Muscle of back (tissue), 13 donors: ENCODE measurements at places on chromosomes 5 and 9.
A peak's percentile ranks its signal among the peaks of the same experiment; 100 is the strongest.

GRCh38 chr5:43523662-43524072 is 8.7 kb upstream of the C5orf34 start:
- DNase-seq, result peak; percentile 20

GRCh38 chr9:111429175-111429574 is 55.0 kb downstream of the ECPAS start:
- no peak for DNase-seq

GRCh38 chr5:60505373-60506171 is 194.4 kb downstream of the DEPDC1B start:
- no peak for DNase-seq

GRCh38 chr9:114039484-114039883 is 38.6 kb downstream of the AMBP start:
- no peak for DNase-seq

DNA sequence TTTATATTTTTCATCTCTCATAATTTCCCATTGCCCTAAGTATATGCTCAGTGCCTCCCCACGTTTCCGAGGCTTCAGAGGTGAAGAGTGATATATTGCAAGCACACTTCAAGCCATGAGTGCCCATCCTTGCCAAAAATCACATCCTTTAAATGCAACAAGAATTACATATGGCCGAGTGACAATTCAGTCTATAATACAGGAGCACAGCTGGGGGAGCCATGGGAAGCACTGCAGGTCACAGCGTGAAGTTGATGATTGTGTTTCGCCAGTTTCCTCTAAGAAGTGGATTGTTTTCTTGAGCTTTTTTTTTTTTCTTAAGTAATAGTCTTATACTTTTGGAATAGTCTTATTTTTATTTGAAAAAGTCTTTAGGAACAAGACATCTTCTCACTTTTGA is 61.1 kb downstream of the MTRR start:
- DNase-seq, result no peak

- DNase-seq, result no peak
These were observed 86.0 kb downstream of the ZFAND5 start for GRCh38 chr9:72278959-72279358.

GRCh38 chr9:129608561-129609481 is 12.1 kb downstream of the C9orf50 start:
- DNase-seq, result no peak

DNA sequence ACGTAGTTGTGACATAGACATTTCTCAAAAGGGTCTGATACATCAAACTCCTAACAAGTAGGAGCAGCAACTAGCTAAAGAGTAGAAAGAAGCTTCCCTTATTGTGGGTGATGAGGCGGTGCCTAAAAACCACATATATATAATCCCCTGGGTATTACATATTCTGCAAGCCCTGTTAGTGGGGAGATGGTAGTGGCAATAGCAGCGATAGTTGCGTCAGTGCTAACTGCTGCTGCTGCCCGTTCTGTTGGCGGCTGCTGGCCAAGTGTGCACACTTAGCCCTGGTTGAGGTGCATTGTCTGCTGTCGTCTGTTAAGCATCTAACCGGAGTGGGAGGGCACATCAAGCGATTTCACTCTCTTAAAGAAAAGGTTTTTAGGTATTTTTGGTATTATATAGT is 35.8 kb downstream of the VLDLR start:
- DNase-seq, result no peak

DNA sequence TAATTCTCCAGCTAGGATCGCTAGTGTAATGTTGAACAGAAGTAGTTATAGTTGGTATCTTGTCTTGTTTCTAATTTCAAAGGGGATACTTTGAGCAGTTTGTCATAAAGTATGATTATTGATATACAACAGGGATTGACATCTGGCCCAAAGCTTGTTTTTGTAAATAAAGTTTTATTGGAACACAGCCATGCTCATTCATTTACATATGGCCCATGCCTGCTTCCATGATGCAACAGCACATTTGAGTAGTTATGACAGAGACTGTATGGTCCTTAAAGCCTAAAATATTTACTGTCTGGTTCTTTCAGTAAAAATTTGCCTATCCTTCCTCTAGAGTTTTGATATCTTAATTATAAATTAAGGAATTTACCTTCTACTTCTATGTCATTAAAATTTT is 69.8 kb downstream of the RPS6 start:
- DNase-seq, result no peak

GRCh38 chr5:154342211-154342610 is 103.6 kb upstream of the SAP30L start:
- no peak for DNase-seq

GRCh38 chr9:9625248-9625647 is 987.6 kb downstream of the PTPRD start:
- DNase-seq, result no peak

- DNase-seq, result peak; percentile 88
These were observed 98.8 kb upstream of the BASP1 start for GRCh38 chr5:17118631-17119030.

- peak; percentile 39 for DNase-seq
These were observed 125.8 kb downstream of the SCAMP1 start for GRCh38 chr5:78486218-78486617.

DNA sequence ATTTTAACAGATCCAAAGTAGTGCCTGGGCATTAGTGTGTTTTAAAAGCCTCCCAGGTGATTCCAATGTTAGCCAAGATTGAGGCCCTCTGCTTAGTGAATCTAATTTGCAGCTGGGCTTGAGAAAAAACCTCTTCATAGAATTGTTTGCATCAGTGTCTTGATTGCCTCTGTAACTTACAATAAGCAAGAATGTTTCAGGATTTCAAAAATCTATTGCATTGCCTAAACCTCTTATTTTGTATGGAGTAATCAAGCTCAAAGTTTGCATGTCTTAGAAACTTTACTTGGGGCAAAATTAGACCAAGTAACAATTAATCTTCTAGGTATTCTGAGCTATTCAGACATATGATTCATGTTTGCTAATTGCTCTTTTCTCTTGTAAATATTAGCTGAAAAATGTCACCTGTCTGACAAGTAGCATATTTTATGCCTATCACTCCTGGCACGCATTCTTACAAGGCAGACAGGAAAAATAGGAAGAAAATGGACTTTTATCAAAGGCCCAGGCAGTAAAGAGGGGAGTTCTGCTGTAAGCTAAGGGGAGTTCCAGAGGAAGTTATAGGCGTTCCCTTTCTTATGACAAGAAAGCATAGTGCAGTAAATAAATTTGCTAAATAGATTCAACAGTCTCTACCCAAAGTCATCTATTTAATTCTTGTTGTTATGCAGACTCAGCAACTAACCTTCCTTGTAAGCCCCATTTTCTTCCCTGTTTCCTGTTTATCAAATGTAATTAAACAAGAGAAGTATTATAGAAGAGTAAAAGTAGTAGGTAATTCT is 21.0 kb downstream of the PDCD1LG2 start:
- DNase-seq, result no peak

GRCh38 chr9:125509476-125509875 is 197.5 kb downstream of the MAPKAP1 start:
- DNase-seq, result peak; percentile 66

GRCh38 chr9:27614551-27614950 is 41.3 kb upstream of the C9orf72 start:
- no peak for DNase-seq

DNA sequence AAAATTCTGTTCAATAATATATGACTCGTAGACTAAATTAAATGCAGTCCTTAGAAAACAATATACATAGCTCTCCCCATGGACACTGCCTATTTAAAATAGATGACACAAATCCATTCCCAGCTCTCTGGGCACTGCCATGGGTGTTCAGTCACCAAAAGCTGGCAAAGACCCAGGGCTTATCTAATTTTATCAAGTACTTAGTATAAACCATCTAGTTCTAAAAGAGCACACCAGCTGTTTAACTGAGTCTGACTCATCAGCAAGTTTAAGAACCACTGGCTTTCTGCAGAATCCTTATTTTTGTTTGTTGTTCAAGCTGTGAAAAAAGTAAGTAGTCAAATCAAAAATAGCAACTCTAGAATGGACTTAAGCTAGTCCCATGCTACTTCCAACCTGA is 107.6 kb downstream of the PLPP1 start:
- DNase-seq, result no peak

GRCh38 chr5:17315710-17316221 is 98.3 kb downstream of the BASP1 start:
- peak; percentile 23 for DNase-seq

DNA sequence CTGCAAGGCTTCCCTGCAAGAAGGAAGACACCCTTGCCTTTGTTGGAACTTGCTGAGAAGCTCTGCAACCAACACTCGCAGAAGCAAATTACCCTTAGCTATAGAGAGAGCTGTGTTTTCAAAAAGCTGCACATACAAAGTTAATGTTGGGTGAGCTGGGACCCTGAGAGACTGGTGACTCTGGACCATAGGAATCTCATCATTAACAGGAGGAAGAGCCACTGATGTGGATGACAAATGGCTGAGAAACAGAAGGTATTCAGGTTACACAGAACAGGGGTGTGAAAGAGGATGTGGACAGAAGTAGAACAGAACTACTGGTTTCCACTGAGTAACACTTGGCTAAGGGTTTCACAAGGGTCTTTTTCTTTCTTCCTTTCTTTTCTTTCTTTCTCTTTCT is 493.5 kb downstream of the IRX1 start:
- DNase-seq, result peak; percentile 32

DNA sequence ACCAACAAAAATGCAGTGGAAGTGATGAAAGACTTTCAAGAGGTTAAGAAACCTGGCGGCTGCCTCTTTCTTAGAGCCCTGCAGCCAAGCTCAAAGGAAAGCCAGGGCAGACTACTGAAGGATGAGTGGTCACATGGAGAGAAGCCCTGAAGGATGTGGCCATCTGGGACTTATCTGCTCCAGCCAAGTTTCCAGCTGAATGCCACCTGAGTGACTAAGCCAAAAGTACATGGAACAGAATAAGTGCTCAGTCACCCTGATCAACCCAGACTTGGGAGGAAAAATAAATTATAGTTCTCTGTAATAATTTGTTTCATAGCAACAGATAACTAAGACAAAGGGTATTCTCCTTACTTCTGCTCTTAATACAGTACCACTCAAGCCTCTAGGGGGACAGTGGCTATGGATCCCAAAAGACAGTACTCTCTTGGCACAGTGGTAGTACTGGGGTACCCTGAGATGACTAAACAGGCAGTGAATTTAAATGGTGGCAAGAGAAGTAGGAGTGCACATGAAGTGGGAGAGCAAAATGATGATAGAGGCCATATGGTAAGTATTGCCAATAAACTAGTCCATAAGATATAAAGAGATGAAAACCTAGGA is 182.3 kb downstream of the ELAVL2 start:
- DNase-seq, result no peak

DNA sequence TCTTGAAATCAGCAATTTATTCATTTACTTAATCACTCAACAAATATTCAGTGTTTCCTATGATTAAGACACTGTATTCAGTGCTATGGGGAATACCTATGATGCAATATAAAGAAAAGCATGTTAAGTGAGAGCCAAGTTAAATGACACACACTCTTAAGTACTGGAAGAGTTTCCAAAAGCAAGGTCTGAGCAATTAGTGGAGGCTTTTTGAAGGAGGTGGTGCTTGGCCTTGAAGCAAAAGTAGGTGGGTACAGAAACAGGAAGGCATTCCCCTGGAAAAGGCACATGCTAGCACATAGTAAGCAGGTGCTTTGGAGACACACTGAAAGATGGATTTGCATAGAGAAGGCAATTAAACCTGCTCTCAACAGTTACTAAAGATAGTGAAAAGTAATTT is 4.0 kb downstream of the TSLP start:
- no peak for DNase-seq

GRCh38 chr5:119613937-119614336 is 15.4 kb upstream of the FAM170A start:
- DNase-seq, result no peak

GRCh38 chr5:134455466-134455865 is 43.8 kb upstream of the CDKN2AIPNL start:
- DNase-seq, result no peak

- no peak for DNase-seq
These were observed 880.1 kb upstream of the SEMA6A start for GRCh38 chr5:117454716-117455212.

DNA sequence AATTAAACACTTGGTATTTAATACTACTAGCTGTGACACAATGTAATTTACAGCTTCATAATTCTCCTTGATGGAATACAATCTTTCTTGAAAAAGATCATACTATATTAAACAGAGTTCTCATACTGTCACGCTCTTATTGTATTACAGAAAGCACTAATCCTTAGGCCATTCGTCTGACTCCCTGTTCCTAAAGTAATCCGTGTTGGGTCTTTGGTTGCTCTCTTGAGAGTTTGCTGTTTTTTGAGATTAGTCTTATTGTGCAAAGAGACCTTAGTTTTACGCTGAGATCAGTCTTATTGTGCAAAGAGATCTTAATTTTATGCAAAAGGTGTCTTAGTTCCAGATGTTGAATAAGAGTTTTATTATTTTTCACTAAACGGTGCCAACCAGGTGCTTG is 190.6 kb downstream of the ISL1 start:
- no peak for DNase-seq

GRCh38 chr5:139126711-139127111 is 71.5 kb downstream of the SIL1 start:
- no peak for DNase-seq

GRCh38 chr5:149333711-149334443 is 11.4 kb upstream of the GRPEL2 start:
- DNase-seq, result no peak

DNA sequence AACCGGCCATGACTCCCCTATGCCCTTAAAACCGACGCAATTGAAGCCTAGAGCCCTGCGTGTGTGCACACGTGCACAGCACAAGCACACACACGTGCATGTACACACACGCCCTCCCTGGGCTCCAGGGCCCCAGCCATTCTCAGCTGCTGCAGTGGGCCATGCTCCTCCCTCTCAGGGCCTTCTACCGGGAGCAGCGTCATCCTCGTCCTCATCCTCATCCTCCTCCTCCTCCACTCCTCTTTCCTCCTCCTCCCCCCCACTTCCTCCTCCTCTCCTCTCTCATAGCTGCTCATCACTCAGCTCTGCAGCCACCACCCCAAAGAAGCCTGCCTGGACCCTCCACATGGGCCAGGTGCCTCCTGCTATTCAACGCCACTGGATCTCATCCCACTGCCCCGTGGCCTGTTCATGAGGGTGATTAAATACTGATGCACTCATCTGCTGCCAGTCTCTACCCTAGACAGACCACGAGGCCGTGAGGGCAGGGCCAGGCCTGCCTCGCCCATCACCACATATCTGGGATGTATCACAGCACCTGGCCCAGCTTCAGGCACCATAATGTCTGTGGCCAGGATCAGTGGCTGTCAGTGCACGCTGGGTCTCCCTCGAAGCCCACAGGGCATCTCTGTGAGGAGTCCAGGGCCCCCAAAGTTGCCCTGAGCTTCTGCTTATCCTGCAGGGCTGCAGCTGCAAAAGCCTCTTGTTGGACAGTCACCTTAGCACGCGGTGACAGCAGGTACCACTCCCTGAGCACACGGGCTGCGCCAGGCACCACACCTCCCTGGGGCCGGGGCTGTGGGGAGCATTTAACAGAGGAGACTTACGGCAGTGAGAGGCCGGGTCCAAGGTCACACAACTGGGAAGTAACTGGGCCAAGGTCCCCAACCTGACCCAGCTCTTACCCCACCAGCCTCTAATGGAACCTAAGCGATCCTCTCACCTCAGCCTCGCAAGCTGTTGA is 9.8 kb downstream of the FAM78A start:
- peak; percentile 59 for DNase-seq

- DNase-seq, result no peak
These were observed 742.9 kb downstream of the TLR4 start for GRCh38 chr9:118446943-118447639.

- DNase-seq, result no peak
These were observed 119.1 kb upstream of the COL5A1 start for GRCh38 chr9:134522502-134522848.

- DNase-seq, result peak; percentile 30
These were observed 30.5 kb downstream of the NTRK2 start for GRCh38 chr9:84699984-84700383.
